Tibial nerve (tissue), 4 donors: ENCODE measurements at places on chromosomes 3 and 15.

GRCh38 chr3:10119376-10119775 is 3.9 kb downstream of the BRK1 start:
- DNase-seq = no peak

DNA sequence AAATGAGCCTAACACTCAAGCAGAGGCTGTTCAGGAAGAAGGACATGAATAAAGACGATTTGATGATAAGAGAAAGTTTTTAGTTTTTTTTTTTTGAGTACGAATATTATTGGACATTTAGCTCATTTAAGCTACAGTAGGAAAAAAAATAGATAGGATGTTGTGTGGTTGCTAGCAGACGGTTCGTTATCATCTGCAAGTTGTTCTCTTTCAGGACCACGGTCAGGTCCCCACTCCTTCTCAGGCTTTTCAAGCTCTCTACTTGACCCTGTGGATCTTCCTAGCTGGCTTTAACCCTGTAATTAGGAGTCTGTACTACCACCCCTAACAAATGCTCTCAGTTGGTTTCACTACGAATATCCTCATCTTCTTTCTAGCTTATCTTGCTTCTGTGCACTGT is 1.1 kb downstream of the KCNH8 start:
- no peak for DNase-seq

GRCh38 chr3:89947337-89947954 is 840.0 kb downstream of the EPHA3 start:
- DNase-seq = no peak

DNA sequence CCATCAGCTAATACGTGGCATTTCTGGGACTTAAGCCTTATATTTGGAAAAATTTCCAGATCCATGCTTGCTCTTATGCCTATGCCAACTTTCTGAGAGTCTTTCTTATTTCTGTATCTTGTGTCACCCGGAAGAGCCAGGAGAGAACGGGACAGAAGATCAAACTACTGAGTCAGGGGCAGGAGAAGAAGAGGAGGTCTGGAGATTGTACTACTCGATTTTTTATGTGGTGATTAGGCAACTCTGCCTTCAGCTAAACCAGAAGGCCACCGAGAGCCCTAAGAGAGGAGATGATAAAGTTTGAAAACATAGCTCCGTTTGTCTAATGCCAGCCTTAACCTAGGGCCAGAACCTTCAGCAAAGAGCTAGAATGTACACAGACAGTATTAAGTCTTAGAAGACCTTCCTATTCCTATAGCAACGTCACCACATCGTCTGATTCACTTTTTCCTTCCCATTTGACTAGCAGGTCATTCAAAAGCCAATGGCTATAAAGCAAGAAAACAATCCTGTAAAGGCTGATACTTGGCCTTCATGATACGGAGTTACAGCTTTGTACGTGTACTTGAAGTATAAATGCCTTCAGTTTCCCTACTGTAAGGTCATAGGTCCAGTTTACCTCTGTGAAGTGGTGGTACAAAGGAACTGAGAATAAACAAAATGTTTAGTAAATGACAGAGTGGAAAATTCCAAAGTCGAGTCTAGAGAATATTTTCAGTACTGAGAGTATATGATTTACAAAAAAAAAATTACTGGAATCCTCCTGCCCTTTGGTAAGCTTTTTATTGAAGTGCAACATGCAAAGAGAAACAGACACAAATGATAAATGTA is 96.1 kb upstream of the ICE2 start:
- DNase-seq = no peak

- DNase-seq = no peak
Measured at GRCh38 chr15:23606226-23606625, 40.8 kb downstream of the MKRN3 start.

GRCh38 chr15:65033659-65034269 is 4.3 kb upstream of the MTFMT start:
- no peak for DNase-seq

DNA sequence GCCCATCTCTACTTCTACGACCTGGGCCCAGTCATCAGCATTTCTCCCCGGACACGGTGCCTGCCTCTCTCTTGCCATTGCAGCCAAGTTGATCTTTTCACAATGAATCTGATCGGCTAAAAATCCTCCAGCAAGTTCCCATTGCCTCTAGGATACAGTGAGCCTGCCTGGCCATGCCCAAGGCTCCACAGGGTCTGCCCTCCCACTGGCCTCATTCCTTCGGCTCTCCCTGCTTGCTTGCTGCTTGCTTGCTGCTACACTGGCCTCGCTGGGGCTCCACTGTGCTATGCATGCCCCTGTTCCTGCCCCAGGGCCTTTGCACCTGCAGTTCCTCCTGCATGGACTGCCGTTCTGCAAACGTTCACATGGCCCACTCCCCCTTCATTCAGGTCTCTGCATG is 2.0 kb downstream of the ABTB1 start:
- no peak for DNase-seq

DNA sequence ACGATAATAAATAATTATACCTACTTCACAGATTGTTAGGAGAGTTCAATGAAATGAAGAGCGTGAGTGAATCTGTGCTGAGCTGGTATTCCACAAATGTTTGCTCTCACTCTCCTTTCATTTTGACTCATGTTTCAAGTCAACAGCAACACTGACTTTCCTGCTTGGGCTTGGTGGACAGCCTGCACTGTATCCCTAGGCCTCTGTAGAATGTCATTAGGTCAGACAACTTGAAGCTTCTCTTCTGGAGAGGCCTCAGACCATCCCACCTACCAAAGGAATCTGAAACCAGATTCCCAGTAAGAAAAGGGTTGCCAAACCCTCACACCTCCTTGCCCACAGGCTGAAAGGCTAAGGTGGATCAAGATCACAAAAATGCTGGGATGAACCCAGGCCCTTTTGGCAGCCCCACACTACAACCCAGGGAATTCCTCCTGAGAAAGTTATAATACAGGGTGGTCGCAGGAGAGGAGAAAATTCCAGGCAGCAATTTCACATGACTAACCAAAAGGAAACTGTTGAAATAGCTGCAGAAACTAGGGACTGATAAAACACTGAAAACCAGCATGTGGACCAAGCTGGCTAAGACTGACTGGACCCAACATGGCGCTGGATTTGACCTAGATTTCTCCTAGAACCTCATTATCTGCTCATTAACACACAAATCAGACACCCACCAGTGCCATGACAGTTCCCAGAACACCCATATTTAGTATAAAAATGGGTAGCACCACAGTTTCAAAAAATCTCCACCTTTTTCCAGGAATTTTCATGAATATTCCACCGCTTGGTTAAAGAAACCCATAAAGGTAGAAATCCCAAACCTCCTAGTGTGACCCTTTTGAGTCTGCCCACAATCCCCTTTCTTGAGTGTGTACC is 57.0 kb upstream of the ZNF148 start:
- no peak for DNase-seq
